ENCODE measurements at places on chromosomes 3 and 15.
A peak's percentile ranks its signal among the peaks of the same experiment; 100 is the strongest.

DNA sequence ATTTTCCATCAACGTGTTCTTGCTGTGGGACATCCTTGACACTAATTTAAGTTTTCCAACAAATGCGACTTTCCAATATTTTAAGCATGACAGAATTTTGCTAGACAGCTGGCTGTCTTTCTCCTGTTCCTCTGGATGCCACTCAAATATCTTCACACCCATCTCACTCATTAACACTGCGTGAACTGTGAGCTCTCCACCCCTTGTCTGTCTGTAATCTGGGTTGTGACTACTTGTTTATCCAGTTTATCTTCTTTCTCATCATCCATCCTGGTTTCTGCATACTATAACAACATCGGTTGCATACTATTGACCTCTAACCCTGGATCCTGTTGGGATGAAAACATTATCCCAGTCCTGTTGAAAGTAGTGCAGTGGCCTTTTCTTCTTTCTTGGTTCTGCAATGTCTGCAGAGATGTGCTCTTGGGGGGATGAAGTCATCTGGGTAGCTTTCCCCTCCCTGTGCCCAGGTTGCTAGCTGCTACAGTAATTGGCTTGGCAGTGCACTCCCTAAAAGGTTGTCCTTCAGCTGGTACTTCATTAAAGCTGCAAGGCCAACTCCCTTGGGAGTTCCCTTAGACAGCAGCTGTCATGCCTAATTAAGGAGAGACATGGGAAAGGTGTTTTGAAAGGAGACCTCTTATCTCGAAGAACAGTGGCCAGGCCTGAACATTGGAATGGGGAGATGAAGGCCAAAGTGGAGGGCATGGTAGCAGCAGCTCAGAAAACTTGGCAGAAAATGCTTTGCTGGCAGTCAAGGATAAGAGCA lies 24.7 kb downstream of the KAT2B start:
- no peak for DNase-seq

- no peak for DNase-seq
These were observed 10.4 kb upstream of the ABHD17C start for GRCh38 chr15:80684697-80685096.

- no peak for DNase-seq
These were observed 9.8 kb downstream of the STAB1 start for GRCh38 chr3:52504977-52505376.

DNA sequence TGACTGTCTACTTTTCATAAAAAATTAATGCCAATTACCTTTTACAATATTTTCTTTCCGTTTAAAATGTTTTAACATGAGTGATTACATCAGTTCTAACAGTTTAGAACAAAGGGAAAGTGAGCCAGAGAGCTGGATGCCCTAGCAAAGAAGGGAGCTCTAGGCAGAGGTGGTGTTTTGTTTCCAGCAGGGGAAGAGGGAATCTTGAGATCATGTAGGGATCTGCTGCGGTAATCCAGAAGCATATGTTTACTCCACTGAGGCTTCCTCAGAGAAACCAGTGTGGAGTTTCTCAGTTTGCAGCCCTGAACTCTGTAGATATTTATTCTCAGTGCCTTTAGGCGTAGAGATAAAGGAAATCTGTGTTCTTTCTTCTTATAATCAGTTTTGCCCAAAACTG lies 399.3 kb downstream of the NLGN1 start:
- no peak for DNase-seq

DNA sequence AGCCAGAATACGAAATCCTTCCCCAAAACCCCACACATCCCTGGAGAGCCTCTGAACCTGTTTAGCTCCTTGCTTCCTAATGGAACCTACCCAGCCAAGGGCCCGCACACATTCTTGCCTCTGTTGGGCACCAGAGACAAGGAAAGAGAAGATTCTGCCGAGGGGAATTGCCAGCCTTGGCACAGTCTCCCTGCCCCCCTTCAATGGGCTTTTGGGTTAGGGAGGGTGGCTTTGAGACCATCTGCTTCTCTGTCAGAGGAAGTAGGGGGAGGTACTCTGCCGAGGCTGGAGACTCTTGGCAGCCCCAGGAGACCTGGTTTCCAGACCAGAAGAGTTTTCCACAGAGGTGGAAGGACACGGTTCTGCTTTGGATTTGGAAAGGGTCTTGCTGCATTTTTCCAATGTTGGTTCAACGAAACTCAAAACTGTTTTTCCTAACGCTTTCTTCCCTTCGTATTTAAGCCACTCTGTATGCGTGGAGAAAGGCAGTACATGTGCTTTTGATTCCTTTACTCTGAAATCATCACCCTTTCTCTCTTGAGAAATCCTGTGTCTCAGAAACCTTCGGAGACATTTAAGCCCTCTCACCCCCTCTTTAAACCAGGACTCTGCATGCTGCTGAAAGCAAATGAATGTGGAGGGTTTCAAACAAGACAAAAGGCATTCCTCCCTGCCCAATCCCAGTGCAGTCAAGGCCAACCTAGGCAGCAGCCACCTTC lies 78.8 kb upstream of the PRR23C start:
- no peak for DNase-seq

DNA sequence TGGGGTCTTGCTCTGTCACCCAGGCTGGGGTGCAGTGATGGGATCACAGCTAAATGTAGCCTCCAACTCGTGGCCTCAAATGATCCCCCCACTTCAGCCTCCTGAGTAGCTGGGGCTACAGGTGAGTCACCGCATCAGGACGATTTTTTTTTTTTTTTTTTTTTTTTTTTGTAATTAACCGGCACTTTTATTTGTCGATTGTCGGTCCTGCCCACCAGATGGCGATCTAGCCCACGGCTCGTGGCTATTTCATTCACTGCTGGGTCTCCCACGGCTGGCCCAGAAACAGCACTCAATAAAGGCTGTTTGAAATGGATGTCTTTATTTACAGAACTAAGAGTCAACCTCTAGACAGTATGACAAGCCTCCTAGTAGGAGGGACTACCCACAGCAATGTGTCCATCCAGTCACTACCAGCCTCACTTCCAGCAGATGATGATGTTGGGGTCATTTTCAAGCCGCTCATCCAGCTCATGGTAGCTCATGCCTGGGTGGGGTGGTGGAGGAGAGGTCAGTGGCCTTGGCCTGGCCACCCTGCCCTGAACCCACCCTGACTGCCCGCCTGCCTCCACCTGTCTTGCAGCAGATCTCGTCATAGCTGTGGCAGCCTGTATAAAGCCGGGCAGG lies 1.8 kb upstream of the ZMYND10 start:
- peak; percentile 50 for DNase-seq

- no peak for DNase-seq
These were observed 18.6 kb upstream of the IGDCC3 start for GRCh38 chr15:65396283-65396964.

- no peak for DNase-seq
These were observed 18.2 kb downstream of the PLOD2 start for GRCh38 chr3:146142757-146143156.

DNA sequence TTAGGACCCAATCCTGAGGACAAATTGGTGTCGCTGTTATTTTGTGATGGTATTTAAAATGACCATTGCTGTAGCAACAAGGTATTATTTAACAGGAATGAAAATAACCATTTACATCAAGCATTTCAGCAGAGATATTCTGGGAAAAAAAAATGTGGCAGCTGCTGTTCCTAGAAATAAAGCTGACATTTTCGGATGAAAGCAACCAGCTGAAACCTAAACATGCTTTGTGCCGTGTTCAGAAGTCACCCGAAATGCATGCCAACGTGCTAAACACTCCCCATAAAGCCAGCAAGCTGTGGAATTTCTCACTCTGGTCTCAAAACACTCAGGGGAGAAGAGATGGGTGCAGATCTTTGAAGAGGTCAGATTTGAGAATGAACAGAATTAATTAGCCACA lies 31.5 kb upstream of the TAFA4 start:
- no peak for DNase-seq

DNA sequence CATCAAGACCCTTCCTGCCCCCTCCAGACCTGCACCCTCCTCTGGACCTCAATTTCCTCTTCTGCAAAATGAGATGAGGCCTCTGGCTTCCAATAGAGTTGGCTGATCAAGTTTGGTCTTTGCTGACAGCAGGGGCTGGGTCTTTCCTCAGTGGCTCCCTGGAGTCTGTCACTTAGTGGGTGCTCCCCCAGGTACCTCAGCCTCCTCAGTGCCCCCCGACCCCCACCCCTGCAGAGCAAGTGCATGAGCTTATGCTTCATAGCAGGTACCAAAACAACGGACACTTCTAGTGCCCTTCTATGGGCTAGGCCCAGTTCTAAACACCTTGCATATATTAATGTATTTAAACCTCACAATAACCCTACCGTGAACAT lies 6.9 kb upstream of the PLXND1 start:
- DNase-seq = no peak

DNA sequence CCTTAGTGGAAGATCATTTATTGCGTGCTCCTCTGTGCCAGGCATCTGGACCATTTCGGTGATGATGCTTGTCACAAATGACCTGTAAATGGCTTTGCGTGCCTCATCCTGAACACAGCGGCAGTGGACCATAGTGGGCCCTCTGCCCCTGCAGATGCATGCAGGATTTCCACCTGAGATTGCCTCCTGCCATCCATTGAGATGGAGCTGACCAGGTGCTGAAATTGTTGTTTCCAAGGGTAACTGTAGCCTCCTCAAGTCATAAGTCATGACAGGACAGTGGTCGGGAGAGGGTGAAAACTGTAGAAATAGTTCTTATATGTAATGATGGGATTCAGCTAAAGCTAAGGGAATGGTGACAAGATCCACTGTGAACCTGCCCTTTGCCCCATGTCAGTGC lies 35.5 kb downstream of the CLSTN2 start:
- DNase-seq = no peak

DNA sequence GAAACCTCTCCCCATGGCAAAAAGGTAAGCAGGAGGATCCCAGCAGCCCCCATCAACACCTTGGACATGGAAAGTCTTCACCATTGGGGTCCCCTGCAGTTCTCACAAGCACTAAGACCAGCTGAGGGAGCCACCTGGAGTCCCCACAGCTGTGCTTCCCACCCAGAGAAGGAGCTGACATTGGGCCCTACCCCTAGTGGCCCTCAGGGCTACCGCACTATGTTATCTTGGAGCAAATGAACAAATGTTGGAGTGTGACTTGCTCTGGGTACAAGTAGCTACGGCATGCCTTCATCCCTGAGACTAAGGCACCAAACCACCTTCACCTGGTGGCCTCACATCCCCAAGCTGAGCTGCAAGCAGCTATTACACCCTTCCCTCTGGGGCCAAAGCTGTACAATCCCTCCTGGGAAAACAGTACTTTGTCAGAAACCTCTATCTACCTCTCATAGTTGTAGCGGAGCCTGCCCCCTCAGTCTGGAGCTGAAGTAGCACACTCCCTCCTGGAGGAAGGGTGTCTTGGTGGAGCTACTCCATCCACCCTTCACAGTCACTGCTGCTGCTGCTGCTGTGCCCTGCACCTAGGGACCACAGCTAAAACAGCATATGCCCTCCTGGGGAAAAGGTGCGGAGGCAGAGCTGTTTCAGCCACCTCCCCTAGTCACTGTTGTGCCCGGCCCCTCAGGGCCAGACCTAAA lies 42.7 kb downstream of the SERP1 start:
- no peak for DNase-seq

- DNase-seq = no peak
These were observed 204.3 kb upstream of the GBE1 start for GRCh38 chr3:81965696-81966095.

- no peak for DNase-seq
These were observed 206.1 kb downstream of the SV2B start for GRCh38 chr15:91306144-91306543.

GRCh38 chr3:14206548-14207177 lies 28.0 kb downstream of the LSM3 start:
- DNase-seq = no peak

GRCh38 chr3:173411375-173411973 lies 13.9 kb downstream of the NLGN1 start:
- DNase-seq = no peak

DNA sequence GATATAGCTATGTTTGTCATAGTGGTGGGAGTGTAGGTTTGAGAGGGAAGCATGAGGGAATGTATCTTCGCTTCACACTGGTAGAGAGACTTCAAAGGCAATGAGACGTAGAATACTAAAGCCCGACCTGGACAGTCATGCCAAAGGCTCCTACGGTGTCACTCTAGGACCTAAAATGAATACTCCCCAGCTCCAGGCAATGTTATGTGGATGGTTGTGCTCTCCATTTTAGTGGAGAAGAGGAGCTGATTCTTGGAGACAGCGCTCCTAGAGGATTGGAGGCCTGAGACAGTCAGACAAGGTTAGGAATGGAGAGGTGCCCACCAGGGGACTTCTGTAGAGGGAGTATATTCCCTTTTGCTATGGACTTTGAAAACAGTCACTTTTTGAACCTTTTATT lies 260.1 kb downstream of the MEX3B start:
- no peak for DNase-seq

- no peak for DNase-seq
These were observed 79.5 kb downstream of the SEMA6D start for GRCh38 chr15:47796830-47797229.

- no peak for DNase-seq
These were observed 559 bp downstream of the SENP5 start for GRCh38 chr3:196868297-196868661.

DNA sequence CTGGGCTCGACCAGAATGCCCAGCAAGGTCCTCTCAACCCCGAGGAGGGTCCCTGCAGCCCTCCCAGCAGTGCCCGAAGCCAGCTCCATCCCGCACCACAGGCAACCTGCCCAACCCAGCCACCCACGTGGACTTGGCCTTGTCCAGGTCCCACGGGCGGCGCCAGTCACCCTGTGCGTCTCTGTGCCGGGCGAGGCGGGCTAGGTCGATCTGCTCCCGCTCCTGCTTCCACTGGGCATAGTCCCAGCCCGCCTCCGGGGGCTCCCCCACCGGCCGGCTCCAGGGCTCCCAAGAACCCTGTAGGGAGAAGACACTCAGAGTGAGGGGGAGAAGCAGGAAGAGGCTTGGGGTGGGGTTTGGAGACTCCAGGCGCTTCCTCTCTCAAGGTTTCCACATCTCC lies 3.1 kb downstream of the CCDC9B start:
- DNase-seq = no peak

DNA sequence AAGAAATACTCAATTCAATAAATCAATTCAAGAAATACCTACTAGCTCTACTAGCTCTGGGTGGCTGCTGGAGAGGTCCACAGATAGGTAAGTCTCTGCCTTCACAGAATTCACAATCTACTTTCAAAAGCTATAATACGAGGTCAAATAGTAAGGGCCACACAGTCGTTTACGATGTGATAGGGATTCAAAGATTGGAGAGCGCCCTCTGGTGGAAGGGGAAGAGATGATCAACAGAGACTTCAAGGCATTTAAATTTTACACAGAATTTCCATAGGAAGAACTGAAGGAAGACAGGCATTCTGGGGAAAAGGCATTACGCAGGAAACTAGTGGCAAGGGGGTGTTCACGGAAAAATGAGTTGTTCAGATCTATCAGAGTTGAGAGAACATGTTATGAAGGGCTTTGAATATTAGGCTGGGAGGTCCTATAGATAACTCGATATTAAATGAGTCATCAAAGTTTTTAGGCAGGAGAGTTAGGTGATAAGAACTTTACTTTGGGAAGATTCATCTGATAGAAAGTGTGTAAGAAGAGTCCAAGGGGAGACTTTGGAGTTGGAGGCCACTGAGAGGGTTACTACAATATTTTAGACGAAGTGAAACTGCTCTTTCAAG lies 128.8 kb downstream of the FRMD5 start:
- peak; percentile 19 for DNase-seq

- no peak for DNase-seq
These were observed 60.9 kb upstream of the ITGA11 start for GRCh38 chr15:68492855-68493254.

Data from GDM1 (cell line).